ENCODE measurements at places on chromosomes 7 and 10.

DNA sequence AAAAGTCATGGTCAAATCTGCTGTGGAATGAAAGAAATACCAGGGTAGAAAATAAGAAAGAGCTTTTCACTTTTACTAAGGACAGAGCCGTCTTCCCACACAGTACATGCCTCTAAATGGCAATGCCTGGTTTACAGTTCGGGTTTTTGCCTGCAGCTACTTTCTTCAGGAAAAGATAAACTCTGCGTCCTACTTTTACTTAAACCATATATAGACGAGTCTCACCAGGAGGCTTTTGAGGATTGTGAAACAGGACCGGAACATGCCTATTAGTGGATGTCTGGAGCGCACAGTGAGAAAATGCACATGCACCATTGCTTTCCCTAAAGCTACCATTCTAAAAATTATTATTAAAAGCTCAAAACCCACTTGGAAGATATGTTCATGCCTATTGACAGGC is 70.5 kb downstream of the KLF6 start:
- DNase-seq: no peak

- DNase-seq: no peak
Measured at GRCh38 chr7:118511146-118511545, 286.6 kb downstream of the ANKRD7 start.

- no peak for DNase-seq
Measured at GRCh38 chr7:138979988-138980562, 1.1 kb downstream of the KIAA1549 start.

DNA sequence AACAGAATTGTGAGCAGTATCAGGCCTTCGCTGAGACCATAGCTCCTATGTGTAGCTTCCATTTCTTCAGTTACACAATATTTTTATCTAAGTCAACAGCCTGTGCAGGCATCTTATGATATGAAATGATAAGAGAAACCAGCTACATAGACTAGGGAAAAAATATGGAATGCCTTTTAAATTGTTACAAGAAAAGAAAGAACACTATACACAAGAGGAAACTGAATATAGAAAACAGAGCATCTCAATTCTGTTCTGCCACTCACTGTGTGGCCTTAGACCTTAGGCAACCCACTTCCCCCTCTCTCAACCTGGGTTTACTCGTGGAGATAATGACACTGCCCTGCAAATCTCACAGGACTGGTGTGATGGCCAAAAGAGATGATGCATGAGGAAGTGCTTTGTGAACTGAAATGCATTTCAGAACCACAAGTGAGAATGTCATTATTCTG is 132.9 kb downstream of the LRRN3 start:
- no peak for DNase-seq

- DNase-seq: peak; percentile 63
Measured at GRCh38 chr10:6173203-6173602, 29.5 kb upstream of the PFKFB3 start.

GRCh38 chr7:42235741-42236161 is 1.3 kb downstream of the GLI3 start:
- no peak for DNase-seq

DNA sequence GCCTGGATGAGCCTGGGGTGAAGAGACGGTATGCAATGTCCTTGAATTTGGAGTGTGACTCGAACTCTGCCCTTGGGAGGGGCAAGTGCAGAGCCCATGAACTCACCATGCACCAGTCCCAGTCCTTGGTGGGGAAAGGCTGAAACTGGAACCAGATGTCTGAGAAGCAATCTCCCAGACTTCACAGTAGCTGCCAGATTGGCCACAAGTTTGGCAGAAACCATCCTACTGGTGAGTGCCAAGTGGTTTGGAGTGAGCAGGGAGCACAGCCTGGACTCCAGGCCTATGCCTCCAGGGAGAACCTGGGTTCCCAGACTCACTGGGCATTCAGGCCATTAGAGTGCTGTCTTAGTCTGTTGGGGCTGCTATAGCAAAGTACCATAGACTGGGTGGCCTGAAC is 99.6 kb upstream of the LYZL1 start:
- no peak for DNase-seq

DNA sequence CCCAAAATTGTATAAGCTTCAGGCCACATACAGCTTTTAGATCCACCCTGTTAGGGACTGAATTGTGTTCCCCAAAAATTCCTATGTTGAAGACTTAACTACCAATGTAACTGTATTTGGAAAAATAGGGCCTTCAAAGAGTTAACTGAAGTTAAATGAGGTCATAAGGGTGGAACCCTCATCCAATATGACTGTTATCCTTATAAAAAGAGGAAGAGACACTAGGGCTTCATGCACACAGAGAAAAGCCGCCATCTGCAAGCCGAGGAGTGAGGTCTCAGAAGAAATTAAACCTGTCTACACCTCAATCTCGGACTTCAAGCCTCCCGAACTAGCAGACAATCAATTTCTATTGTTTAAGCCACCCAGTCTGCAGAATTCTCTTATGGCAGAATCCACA is 317.9 kb upstream of the NFE2L3 start:
- DNase-seq: no peak

GRCh38 chr7:124032369-124033094 is at the start of gene TMEM229A:
Gene TMEM229A, minus strand, starts transcription at chr7:124033067. Its CDS starts 64 bp downstream, at chr7:124033003.
- no peak for DNase-seq

GRCh38 chr7:88106434-88106833 is 113.4 kb downstream of the SRI start:
- DNase-seq: no peak

Measured in activated CD4-positive, alpha-beta T cell treated with anti-CD3 and anti-CD28 coated beads, Interleukin-2, amount 50 U/mL, for 1 hour (primary cell).